ENCODE measurements at places on chromosomes 5 and 9.

GRCh38 chr5:119174578-119175163 is 103.8 kb downstream of the DMXL1 start:
- no peak overlapping the region for H3K4me3 ChIP-seq
- no peaks in the 10 kb centered on the region for H3K27me3 ChIP-seq
- DNase-seq: no peak
- peaks cover 19% of the 10 kb centered on the region for H3K4me1 ChIP-seq

- H3K36me3 ChIP-seq: no peaks in the 10 kb centered on the region
- H3K27me3 ChIP-seq: no peaks in the 10 kb centered on the region
- peaks cover 25% of the 10 kb centered on the region for H3K4me1 ChIP-seq
- no peak overlapping the region for H3K27ac ChIP-seq
- DNase-seq: no peak
Measured at GRCh38 chr5:88954511-88954910, 71.5 kb upstream of the MEF2C start.

DNA sequence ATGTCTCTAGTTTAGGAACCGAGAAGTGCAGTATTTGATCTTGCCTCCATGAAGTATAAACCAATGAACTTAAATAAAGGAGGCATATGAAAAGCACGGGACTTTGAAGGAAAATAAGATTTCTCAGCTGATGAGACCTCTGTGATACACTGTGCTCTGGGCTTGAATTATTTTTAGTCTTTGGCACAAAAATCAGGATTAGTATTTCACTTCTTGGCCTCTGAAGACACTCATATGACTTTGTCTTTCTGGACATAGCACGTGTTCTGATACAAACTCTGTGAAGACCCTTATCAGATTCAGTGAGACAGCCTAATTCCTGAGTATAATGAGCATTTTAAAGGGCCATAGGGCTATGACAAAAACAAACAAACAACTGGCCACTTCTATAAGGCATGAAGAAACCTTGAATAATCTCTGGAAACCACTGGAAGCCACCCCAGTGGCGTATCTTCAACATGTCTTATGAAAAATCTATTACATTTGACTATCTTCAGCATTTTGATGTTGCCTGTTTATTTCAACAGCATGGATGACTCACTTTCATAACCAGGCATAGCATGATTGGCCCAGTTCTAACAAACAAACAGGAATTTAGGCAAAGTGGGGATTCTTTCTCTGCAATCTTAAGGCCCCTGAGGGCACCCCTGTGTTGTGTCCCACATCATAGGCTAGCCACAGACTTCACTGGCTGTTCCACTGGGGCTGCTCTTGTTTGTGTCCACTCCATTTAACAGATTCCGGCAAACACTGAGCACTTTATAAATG is 90.3 kb upstream of the ZNF462 start:
- H3K4me3 ChIP-seq: no peak overlapping the region
- H3K27ac ChIP-seq: no peak overlapping the region
- no peaks in the 10 kb centered on the region for H3K27me3 ChIP-seq
- no peaks in the 10 kb centered on the region for H3K36me3 ChIP-seq
- no peaks in the 10 kb centered on the region for H3K4me1 ChIP-seq

- H3K27ac ChIP-seq: no peak overlapping the region
- H3K4me1 ChIP-seq: no peaks in the 10 kb centered on the region
- no peaks in the 10 kb centered on the region for H3K36me3 ChIP-seq
- H3K4me3 ChIP-seq: no peak overlapping the region
- DNase-seq: no peak
Measured at GRCh38 chr5:37807015-37807414, 32.8 kb downstream of the GDNF start.

DNA sequence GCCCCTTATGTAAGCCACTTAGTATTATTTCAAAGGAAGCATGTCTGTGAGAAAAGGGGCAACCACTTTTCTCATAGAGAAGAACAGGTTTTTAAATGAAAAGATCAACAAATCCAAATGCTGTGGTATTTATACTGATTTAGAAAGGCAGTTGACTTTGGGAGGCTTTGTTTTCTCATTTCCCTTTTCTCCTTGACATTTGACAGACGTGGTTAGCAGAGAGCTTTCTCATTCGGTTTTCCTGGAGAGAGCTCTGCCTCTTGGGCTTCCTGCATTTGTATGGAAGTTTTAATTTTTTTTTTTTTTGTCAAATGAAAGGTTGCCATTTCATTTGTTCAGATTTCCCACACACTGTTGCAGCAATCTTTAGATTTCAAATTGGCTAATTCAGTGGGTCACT is 62.5 kb downstream of the EXOSC2 start:
- H3K4me1 ChIP-seq: peaks cover 17% of the 10 kb centered on the region
- no peak overlapping the region for H3K4me3 ChIP-seq
- H3K27ac ChIP-seq: peak overlapping the region; percentile 20
- DNase-seq: peak; percentile 35
- no peaks in the 10 kb centered on the region for H3K27me3 ChIP-seq

DNA sequence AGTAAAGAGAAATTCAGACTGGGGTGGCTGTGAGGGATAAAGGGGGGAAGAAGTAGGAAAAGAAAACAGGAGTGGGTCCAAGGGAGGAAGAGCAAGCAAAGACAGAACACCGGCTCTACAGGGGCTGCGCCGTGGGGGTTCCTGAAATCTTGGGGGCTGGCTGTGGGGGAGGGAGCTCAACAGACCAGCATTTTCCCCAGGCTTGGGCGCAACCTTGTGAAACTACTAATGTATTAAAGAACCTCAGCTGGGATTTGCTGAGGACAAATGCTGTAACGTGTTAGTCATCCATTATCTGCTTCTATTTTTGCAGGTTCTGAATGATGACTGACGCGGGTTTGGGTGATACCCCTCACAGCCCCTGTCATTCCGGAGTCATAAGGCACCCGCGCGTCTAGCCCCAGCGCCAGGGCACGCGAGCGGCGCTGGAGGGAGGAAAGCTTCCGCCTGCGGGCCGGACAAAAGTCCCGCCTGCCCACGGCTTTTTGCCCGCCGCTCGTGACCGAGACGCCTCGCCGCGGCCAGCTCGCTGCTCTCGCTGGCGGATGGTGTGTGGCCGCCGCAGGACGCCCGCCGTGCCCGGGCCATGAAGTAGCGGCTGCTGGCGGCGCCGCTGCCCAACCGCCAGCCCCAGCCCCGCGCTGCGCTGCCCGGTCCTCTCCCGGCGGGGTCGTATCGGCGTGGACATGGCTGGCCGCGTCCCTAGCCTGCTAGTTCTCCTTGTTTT is 110.6 kb downstream of the PAM start:
- peak overlapping the region; percentile 27 for H3K27ac ChIP-seq
- DNase-seq: peak; percentile 91
- peaks cover 6% of the 10 kb centered on the region for H3K27me3 ChIP-seq
- peak overlapping the region; percentile 67 for H3K4me3 ChIP-seq

GRCh38 chr5:129345213-129345924 is 114.7 kb upstream of the ADAMTS19 start:
- no peaks in the 10 kb centered on the region for H3K4me1 ChIP-seq
- no peak overlapping the region for H3K4me3 ChIP-seq
- H3K27me3 ChIP-seq: no peaks in the 10 kb centered on the region
- DNase-seq: no peak
- no peak overlapping the region for H3K27ac ChIP-seq

- peaks cover 25% of the 10 kb centered on the region for H3K36me3 ChIP-seq
- peak overlapping the region; percentile 95 for H3K27ac ChIP-seq
- H3K27me3 ChIP-seq: no peaks in the 10 kb centered on the region
- DNase-seq: peak; percentile 90
Measured at GRCh38 chr9:35732800-35733541, 505 bp downstream of the CREB3 start.

GRCh38 chr9:125343518-125344275 is 82.1 kb downstream of the GAPVD1 start:
- DNase-seq: peak; percentile 74
- H3K27ac ChIP-seq: no peak overlapping the region
- no peak overlapping the region for H3K4me3 ChIP-seq
- H3K4me1 ChIP-seq: peaks cover 20% of the 10 kb centered on the region
- H3K36me3 ChIP-seq: 0 out of 2 replicates have a peak, but pooled peaks cover 6% of the 10 kb centered on the region
- H3K27me3 ChIP-seq: no peaks in the 10 kb centered on the region

DNA sequence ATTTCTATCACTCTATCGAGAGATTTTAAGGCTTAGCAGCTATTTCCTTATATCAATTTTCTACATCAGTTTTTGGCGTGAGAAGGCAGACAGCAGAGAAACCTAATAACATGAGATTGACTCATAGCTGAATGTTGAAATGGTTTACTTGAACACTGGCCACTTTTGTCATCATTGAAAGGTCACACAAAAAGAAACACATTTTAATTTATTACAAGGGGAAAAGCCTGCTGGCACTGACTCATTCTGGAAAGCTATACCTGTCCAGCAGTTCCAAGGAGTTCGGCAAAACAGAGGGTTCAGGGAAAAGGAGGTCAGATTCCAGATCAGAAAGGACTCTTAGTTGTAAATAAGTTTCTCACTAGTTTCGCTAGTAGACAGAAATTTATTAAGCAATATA is 566.4 kb downstream of the DNAH5 start:
- no peaks in the 10 kb centered on the region for H3K27me3 ChIP-seq
- H3K27ac ChIP-seq: no peak overlapping the region
- H3K36me3 ChIP-seq: no peaks in the 10 kb centered on the region

GRCh38 chr5:110099572-110099971 is 409.8 kb downstream of the MAN2A1 start:
- H3K4me3 ChIP-seq: no peak overlapping the region
- H3K27ac ChIP-seq: no peak overlapping the region
- no peaks in the 10 kb centered on the region for H3K36me3 ChIP-seq
- H3K4me1 ChIP-seq: peaks cover 16% of the 10 kb centered on the region
- H3K27me3 ChIP-seq: no peaks in the 10 kb centered on the region
- DNase-seq: no peak

DNA sequence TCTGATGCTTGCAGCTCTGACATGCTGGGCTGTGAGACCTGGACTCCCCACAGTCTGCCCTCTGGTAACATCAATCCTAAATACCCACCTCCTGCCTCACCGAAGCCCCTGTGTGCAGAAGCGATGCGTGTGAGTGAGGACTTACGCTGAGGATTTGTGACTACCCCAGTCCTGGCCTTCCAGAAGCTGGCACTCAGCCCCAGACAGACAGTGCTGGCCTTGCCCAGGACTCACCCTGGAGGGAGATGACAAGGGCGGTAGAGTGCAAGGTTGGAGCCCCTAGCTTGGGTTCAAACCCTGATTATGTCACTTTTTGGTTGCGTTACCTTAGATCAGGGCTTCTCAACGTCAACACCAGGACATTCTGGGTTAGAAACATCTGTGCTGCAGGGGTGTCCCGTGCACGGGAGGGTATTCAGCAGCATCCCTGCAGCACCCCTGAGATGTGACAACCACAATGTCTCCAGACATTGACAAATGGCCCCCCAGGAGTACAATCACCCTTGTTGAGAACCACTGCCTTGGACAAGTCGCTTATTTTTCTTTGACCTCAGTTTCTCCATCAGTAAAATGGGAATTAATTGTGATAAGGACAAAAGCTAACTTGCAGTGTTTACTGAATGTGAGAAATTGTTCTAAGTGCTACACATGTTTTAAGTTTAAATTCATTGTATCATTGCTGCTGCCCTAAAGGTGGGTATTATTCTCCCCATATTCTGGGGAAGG is 23.5 kb upstream of the TTLL11 start:
- no peak overlapping the region for H3K4me3 ChIP-seq
- peaks cover 13% of the 10 kb centered on the region for H3K4me1 ChIP-seq
- no peaks in the 10 kb centered on the region for H3K27me3 ChIP-seq

- no peaks in the 10 kb centered on the region for H3K27me3 ChIP-seq
- peak overlapping the region; percentile 16 for H3K4me3 ChIP-seq
- H3K36me3 ChIP-seq: no peaks in the 10 kb centered on the region
- peak; percentile 92 for DNase-seq
- H3K4me1 ChIP-seq: peaks cover 19% of the 10 kb centered on the region
- no peak overlapping the region for H3K27ac ChIP-seq
Measured at GRCh38 chr5:36079200-36079781, 12.6 kb upstream of the UGT3A2 start.

GRCh38 chr9:122374885-122375420 is 4.1 kb downstream of the PTGS1 start:
- DNase-seq: peak; percentile 52
- peak overlapping the region; percentile 41 for H3K4me3 ChIP-seq
- H3K4me1 ChIP-seq: peaks cover 37% of the 10 kb centered on the region
- peaks cover 53% of the 10 kb centered on the region for H3K27me3 ChIP-seq
- H3K36me3 ChIP-seq: no peaks in the 10 kb centered on the region

GRCh38 chr5:96655506-96655905 is 6.7 kb upstream of the CAST start:
- H3K36me3 ChIP-seq: no peaks in the 10 kb centered on the region
- H3K27me3 ChIP-seq: peaks cover 19% of the 10 kb centered on the region
- H3K27ac ChIP-seq: no peak overlapping the region

- no peaks in the 10 kb centered on the region for H3K36me3 ChIP-seq
- H3K4me3 ChIP-seq: no peak overlapping the region
- no peak for DNase-seq
- no peaks in the 10 kb centered on the region for H3K27me3 ChIP-seq
Measured at GRCh38 chr9:117719161-117719920, 15.1 kb downstream of the TLR4 start.

DNA sequence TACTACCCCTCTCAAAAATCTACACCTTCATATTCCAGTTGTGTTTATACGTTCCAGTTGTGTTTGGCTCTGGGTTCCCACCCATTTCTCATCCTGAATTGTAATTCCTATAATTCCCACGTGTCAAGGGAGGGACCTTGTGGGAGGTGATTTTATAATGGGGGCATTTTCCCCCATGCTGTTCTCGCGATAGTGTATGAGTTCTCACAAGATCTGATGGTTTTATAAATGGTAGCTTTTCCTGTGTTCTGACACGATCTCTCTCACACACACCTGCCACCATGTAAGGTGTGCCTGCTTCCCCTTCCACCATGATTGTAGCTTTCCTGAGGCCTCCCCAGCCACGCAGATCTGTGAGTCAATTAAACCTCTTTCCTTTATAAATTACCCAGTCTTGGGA is 108.5 kb upstream of the ADAMTS16 start:
- no peak for DNase-seq
- H3K36me3 ChIP-seq: no peaks in the 10 kb centered on the region
- no peaks in the 10 kb centered on the region for H3K4me1 ChIP-seq
- H3K27ac ChIP-seq: no peak overlapping the region
- H3K27me3 ChIP-seq: no peaks in the 10 kb centered on the region

DNA sequence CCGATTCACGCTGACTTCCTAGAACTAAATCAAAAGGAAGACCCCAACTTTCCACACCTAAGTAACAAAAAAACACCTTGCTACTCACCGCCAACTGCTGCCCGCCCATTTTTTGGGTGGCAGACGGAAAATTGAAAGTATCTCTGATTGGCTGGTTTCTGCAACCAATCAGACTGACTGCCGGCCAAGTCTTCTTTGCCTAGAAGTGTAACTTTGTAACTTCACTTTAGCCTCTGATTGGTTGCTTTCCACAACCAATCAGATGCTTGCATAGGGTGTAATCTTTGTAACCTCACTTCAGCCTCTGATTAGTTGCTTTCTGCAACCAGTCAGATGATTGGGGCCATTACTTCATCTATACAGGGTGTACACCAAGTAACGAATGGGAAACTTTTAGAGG is 42.6 kb upstream of the ANKH start:
- no peak for DNase-seq
- no peaks in the 10 kb centered on the region for H3K36me3 ChIP-seq
- H3K4me1 ChIP-seq: no peaks in the 10 kb centered on the region
- H3K27me3 ChIP-seq: no peaks in the 10 kb centered on the region

GRCh38 chr9:115084709-115085108 is 33.2 kb downstream of the TNC start:
- no peaks in the 10 kb centered on the region for H3K36me3 ChIP-seq
- peaks cover 5% of the 10 kb centered on the region for H3K4me1 ChIP-seq
- DNase-seq: no peak
- H3K4me3 ChIP-seq: no peak overlapping the region

- 0 out of 2 replicates have a peak, but pooled peaks cover 5% of the 10 kb centered on the region for H3K4me1 ChIP-seq
- H3K27ac ChIP-seq: no peak overlapping the region
- H3K36me3 ChIP-seq: no peaks in the 10 kb centered on the region
- H3K4me3 ChIP-seq: no peak overlapping the region
- no peaks in the 10 kb centered on the region for H3K27me3 ChIP-seq
Measured at GRCh38 chr5:162107591-162107990, 40.0 kb downstream of the GABRG2 start.
